CD4-positive, alpha-beta T cell treated with Interleukin-15 for 4 hours (primary cell): ENCODE measurements at places on chromosomes 5 and 9.
A peak's percentile ranks its signal among the peaks of the same experiment; 100 is the strongest.

- DNase-seq = no peak
Observed at GRCh38 chr9:98158071-98158831, 34.2 kb downstream of the CORO2A start.

DNA sequence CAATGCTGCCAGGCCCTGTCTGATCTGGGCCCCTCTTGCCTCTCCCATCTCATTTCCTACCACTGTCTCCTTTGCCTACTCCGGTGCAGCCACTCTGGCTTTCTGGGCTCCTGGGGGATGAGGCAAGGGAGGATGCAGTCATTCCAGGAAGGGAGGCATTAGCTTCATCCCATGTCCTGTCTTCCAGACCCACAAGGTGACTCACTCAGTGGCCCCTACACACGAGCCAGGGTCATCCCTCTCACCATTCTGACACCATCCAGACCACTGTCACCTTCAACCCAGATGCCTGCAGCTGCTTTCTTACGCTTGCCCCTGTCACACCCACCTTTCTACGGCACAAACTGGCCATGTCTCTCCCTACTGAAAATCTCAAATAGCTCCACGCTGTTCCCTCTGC, 19.1 kb downstream of the ACSL6 start:
- no peak for DNase-seq

DNA sequence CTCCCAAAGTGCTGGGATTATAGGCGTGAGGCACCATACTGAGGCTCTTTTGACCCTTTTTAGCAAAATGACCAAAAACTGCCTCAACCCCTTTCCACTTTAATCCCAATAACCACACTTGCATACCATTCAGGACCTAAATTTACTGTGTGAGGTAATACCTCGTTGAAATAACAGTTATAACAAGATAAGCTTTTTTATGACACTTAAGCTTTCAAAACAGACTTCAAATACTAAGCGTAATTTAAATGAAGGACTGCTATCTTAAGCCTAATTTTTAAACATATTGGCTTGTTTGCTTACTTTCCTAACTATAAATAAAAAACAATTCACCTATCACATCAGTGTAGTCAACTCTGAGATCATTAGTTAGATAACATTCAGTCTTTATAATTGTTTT, 37.8 kb downstream of the PWWP2A start:
- DNase-seq = no peak

- DNase-seq = no peak
Observed at GRCh38 chr9:18275313-18275990, 198.5 kb upstream of the ADAMTSL1 start.

GRCh38 chr5:56647099-56647850, 168.1 kb upstream of the MAP3K1 start:
- DNase-seq = peak; percentile 19

DNA sequence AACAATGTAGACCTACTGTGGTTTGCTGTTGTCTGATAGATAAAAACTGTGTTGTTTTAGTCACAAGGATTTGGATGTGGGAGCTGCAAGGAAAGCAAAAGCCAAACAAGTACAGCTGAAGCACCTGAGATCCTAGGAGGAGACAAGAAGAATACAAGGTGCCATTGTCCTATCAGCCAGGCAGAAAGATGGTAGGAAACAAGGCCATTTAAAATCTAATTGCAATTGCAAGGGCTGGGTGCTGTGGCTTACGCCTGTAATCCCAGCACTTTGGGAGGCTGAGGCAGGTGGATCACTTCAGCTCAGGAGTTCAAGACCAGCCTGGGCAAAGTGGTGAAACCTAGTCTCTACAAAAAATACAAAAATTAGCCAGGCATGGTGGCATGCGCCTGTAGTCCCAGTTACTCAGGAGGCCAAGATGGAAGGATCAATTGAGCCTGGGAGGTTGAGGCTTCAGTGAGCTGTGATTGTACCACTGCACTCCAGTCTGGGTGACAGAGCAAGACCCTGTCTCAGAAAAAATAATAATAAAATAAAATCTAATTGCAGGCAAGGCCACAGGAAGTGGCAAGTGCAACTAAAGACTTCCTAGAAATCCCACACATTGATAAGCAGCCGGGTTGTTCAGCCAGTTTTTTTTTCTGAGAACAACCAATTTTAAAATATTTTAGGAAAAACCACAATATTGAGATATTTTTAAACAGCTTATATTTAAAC, 22.6 kb downstream of the DOCK8 start:
- DNase-seq = peak; percentile 51
